ENCODE measurements at places on chromosomes 4 and X.

GRCh38 chr4:183388021-183388420 is 56.4 kb upstream of the CDKN2AIP start:
- no peak for ATAC-seq

DNA sequence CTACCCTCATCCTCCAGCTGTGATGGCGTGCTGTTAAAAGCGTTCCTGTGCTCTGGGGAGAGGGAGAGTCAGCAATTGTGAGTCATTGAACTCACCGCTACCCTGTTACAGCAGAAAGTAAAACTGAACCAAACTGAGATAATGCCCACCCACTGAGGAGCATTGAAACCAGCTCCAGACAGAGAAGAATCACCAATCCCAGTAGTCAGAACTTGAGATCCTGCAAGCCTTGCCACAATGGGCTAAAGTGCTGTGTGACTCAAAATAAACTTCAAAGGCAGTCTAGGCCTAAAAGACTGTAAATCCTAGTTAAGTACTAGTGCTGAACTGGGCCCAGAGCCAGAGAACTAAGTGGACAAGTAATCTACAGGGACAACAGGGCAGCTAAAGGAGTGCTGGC is 1394.2 kb upstream of the DIAPH2 start:
- no peak for ATAC-seq

DNA sequence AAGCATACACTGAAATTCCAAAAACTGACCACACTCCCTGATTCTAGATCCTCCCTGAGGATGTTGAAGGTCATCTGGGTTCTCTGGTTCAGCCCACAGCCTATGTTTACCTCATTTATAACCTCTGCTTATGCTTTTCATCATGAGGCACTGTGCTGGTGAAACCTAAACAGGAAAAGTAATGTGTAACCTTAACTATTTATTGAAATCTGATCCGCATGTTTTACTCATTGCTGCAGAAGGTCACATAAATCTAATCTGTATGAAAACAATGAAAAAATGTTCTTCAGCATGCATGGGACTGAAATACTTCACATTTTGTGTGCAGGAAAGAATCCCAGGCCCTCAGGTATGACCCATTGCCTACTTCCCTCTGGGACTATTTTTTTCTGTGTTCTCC is 30.3 kb downstream of the UCHL1 start:
- no peak for ATAC-seq

- ATAC-seq = no peak
Observed at GRCh38 chr4:140135529-140136088, 18.4 kb downstream of the MAML3 start.

GRCh38 chr4:81353861-81354260 is 117.8 kb downstream of the RASGEF1B start:
- ATAC-seq = no peak

GRCh38 chr4:166045457-166045856 is 172.4 kb downstream of the TLL1 start:
- ATAC-seq = no peak

- ATAC-seq = peak; percentile 94
Observed at GRCh38 chr4:85474818-85475630, at the start of gene ARHGAP24. ARHGAP24 (plus strand) TSS chr4:85475150.

- no peak for ATAC-seq
Observed at GRCh38 chr4:153034681-153035080, 98.6 kb downstream of the FHDC1 start.
